Activated CD8-positive, alpha-beta memory T cell treated with anti-CD3 and anti-CD28 coated beads, Interleukin-2, amount 10 ng/mL, durations not matched to agents 7 days and 5 days (primary cell): ENCODE measurements at places on chromosomes 1 and 21.

GRCh38 chr1:1911350-1912041 is 3.6 kb upstream of the CALML6 start:
- DNase-seq, result no peak

DNA sequence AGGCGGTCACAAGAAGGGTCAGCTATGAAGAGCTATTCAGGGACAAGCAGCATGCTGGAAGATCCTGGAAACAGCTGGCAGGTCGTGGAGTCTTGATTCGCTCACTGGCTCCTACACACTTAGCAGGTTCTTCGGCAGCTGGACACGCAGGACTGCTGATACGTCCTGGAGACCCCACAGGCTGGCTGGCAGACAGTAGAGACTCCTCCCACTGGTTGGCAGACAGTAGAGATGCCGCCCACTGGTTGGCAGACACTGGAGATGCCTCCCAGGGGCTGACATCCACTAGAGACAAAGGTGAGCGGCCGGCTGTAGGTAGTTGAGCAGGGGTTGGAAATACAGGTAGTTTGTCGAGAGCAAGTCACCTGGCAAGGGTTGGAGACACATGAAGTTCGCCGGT is 466 bp downstream of the KRTAP11-1 start:
- no peak for DNase-seq

DNA sequence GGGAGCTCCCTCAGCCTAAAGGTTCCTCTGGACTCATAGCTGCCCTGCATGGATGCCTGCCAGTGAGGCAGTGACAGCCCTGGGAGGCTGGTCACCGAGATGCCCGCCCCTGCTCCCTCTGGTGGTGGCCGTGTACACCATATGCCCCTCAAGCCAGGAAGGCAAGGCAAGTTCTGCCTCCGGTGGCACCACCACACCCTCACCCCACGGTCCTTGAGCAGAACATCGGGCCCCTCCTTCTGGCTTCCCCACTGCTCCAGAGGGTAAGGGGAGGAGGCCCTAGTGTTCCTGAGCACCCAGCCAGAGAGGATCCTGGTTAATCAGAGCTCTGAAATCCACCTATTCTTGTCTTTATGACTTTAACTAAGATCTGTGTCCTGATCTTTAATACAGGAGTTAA is 1.5 kb upstream of the S100A14 start:
- DNase-seq, result no peak

DNA sequence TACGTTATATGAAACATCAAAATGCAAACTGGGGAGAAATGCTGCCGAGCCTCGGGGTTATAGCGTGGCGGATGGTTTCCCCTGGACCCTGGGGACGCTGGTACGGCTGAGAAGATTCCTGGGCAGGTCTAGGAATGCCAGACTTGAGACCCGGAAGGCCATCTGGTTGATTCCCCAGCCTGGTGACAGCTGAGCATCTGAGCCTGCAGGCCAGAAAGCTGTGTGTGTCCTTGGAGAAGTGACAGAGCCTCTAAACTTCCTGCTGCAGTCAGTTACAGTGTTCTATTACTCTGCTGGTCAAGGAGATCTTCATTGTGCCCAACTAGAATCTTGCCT is 2.3 kb downstream of the VASH2 start:
- DNase-seq, result no peak

DNA sequence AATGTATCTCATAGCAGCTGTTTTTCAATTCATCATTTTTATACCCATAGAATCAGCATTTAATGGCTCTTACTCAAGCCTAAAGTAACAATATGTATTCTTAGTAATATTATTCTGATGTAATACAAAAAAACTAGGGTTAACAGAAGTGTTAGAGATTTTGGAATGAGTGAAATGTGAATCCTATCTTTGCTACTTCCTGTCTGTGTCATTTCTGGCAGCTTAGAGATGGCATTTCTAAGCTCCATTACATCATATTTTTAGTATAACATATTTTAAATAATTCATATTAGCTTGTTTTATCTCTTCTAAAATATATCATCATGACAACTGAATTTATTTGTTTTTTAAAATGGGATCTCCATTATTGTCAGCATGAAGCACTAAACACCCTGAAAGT is 90.2 kb downstream of the LRRC7 start:
- DNase-seq, result no peak

- DNase-seq, result peak; percentile 66
Observed at GRCh38 chr1:19651141-19651737, 7.1 kb downstream of the NBL1 start.

DNA sequence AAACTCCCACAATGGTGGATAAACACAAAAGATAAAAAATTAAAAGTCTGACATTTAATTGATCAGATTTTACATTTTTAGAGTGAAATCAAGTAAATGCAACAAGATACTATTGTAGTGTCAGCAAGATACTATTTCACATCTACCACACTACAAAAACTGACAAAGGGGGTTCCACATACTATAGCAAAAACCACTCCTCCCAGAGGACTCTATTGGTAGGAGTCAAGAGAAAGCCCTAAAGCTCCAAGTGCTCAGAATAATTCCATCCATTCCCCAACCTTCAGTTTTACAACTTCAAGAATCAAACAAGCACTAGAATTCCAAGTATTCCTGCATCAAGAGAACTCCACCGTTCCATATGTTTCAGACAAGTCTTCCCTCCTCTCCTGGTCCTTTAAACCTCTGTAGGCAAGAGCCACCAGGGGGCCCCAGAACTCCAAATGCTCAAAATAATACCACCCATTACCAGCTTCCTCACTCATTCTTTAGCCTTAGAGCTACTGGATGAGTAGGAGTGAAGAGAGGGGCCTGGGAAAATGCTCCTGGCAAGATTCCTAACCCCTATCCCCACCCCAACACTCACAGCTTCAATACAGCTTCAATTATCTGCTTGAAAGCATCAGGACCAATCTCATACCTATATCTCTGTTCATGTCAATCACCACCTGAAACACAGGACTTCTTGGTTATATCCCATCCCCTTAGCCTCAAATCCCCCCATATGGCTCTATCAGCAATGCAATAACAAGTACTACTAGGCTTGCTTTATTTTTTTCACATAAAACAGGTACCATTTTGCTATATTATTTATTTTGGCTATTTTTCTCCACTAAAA is 9.9 kb downstream of the TOR1AIP2 start:
- DNase-seq, result peak; percentile 61

DNA sequence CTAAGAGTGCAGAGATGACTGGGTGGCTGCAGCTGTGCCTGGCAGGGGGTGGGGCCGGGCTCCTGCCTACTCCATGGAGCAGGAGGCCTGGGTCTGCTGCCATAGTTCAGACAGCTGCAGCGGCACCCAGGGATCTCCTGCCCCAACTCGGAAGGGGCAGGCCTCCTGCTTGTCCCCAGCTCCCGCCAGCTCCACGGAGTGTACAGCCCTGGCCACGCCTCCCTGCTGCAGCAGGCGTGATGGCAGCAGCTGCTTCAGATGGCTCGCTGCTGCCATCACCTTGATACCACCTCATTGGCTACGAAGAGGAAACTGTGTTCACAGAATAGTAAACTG is 35.9 kb downstream of the ACTL8 start:
- no peak for DNase-seq
